ENCODE measurements at places on chromosomes 11 and 22.

- DNase-seq = no peak
These were observed 1.2 kb upstream of the CCDC117 start for GRCh38 chr22:28771195-28771791.

DNA sequence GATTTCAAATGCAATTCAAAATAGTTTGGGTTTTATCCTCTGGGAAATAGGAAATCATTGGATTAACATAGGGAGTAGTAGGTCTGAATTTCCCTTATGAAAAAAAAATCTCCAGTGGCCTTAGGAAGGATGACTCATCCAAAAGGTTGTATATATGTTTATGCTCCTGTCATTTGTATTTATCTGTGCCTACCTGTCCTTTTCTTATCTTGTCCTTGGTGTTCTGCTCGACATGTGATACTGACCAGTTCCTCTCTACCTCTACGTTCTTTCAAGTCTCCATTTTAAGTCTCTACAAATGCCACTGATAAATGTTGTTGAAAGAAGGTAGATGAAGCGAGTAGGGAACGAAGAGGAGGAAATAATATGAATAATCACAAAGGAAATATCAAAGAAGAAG, 3.0 kb upstream of the SOX6 start:
- no peak for DNase-seq

- no peak for DNase-seq
These were observed 599 bp downstream of the NPTXR start for GRCh38 chr22:38843201-38843656.

GRCh38 chr11:94956963-94957362, 16.4 kb downstream of the CWC15 start:
- no peak for DNase-seq

DNA sequence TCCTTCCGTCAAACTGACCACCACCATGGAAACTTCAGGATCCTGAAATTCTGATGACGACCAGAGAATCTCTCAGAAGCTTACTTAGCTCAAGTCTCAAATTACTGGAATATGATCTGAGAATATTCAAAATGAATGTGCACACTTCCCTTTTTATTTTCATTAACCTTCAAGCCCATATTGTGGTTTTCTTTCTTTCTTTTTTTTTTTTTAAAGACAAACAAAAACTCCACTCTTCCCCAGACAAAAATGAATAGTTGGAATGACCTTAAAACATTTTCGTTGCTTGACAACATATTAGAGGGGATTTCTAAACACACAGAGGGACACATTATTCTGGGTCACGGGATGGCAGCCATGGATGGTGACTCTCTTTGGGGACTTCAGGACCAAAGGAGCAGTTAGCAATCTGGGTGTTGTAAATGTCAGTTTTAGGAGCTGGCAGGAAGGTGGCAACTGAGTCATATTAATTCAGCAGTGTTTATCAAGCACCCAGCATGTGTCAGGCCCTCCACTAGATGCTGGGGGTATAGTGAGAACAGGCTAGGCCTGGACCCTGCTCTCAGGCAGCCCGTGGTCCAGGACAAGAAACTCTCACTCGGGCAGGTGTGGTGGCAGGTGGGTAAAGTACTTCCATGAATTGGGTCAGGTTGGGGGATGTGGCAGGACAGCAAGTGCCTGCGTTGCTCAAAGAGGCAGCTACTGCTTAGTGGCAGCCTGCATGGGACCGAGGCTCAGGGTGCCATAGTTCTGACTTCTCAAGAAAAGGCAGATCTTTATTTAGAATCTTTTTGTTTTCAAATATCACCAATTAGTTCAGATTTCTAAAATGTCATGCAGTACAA, 126.1 kb downstream of the HIPK3 start:
- no peak for DNase-seq

GRCh38 chr11:88206751-88207150, 31.5 kb upstream of the RAB38 start:
- DNase-seq = no peak

GRCh38 chr11:128472128-128473089, 114.9 kb downstream of the ETS1 start:
- no peak for DNase-seq

GRCh38 chr11:33930317-33931021, 38.6 kb upstream of the LMO2 start:
- peak; percentile 77 for DNase-seq

- DNase-seq = no peak
These were observed 272.0 kb upstream of the SESN3 start for GRCh38 chr11:95503047-95503446.

- no peak for DNase-seq
These were observed 92.0 kb downstream of the RRM1 start for GRCh38 chr11:4186464-4187054.

DNA sequence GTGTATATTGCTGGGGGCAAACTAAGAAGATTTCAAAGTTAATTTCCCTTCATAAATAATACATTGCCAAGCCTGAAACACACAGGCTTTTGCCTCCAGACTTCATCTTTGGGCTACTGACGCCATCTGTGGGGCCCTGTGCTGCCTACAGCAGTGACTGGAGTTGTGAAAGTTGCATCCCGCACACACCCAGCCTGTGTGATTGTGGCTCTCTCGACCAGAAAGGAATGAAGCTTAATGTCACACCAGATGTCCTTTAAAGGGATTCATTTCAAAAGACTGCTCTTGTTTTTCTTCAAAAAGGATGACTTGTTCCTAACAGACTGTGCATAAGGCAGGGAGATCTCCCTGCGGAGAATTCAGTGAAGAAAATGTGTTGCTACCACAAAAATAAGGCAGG, 210.5 kb downstream of the FAM181B start:
- DNase-seq = no peak

DNA sequence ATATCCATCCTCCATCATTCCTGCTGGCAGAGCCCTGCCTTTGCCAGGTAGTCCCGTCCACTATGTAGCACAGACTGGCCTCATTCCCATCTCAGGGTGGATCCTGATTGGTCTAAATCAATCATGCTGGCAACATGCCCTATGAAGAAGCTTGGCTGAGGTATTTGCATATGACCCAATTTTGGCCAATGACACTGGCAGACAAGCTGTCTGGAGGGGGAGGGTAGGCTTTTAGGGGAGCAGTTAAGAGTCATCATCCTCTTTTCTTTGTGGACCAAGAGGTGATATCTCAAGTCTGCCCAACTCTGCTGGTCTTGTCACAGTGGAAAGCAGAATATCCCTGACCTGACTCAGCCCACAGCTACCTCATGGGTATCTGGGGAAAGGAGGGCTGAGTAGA, 5.1 kb downstream of the CCDC89 start:
- DNase-seq = no peak

DNA sequence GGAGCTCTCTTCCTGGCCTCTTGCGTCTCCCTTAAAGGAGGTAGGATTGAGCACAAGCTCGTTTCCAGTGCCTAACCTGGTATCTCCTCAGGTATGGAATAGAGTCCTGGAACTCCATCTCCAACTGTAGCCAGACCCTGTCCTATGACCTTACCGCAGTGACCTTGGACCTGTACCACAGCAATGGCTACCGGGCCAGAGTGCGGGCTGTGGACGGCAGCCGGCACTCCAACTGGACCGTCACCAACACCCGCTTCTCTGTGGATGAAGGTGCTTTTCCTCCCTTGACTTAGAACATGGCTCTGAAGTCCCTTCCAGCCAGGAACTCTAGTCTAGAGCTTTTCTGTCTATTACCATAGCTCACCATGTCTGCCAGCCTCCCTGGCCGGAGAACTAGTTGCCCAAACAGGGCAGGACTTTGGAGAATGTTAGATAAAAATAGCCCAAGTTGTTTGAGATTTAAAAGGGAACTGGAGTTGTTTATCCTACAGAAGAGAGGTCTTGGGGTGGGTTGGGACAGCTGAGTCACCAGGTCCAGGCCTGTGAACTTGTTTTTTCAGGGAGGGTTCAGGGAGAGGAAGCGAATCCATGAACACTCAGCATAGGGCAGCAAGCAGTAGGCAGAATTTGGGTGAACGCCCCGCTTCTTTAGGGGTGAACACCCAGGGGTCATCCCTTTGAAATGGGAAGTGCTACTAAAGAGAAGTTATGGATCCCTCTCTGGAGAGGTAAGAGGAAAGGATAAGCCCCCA, 3.3 kb downstream of the IL10RA start:
- DNase-seq = no peak

GRCh38 chr11:123054301-123055065, 7.5 kb downstream of the HSPA8 start:
- DNase-seq = peak; percentile 21

All from GM04503 (cell line).